AG04449 (cell line): ENCODE measurements at places on chromosomes 16 and 17.

GRCh38 chr17:5922476-5922875 is 147.7 kb upstream of the WSCD1 start:
- DNase-seq, result no peak

GRCh38 chr17:47966079-47966519 is 4.8 kb upstream of the CDK5RAP3 start:
- DNase-seq, result no peak

- peak; percentile 42 for DNase-seq
Observed at GRCh38 chr17:65514082-65514481, 47.4 kb downstream of the AXIN2 start.

DNA sequence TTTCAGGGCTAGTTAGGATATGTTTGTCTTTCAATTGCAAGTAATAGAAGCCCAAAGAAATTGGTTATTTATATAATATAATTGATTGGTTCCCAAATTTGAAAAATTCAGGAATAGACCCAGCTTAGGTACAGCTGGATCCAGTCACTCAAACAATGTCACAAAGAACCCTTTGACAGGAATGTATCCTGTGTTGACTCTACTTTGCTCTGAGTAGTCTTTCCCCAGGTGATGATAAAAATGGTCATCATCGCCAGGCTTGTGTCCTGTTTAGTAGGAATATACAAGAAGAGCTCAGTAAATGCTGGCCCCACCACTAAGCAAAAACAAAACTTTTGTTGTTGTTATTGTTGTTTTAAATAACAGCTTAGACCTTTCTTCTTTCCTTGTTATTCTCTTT is 35.0 kb downstream of the MAPT start:
- no peak for DNase-seq

GRCh38 chr16:2033057-2033908 is 6.6 kb downstream of the NHERF2 start:
- no peak for DNase-seq

- no peak for DNase-seq
Observed at GRCh38 chr16:65532846-65533245, 411.0 kb upstream of the CDH11 start.

DNA sequence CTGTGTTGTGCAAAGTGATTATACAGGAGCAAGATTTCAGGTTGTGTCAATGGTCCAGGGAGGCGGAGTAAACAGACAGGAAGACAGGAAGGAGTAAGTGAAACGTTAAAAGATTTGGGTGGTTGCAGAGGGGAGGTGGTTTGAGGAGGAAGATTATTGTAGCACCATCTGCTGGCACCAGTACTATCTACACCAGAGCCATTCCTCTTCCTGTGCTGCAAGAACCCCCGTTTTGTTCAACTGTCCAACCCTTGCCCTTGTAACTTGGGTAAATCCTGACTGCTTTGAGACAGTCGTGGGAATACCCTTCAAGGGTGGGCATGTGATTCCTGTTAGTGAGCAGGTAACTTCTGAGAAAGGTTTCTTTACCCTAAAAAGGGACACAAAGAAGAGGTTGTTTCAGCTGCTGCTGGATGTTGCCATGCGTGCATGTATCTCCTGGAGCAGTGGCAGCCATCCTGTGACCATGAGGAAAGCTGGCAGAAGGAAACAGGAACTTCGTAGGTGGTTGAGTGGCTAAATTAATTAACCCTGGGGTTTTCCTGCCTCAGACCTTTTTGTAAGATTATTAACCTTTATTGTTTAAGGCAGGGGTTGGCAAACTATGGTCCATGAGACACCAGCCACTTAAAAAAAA is 124.1 kb downstream of the PRKCA start:
- no peak for DNase-seq
